ENCODE measurements at places on chromosomes 7 and 10.

DNA sequence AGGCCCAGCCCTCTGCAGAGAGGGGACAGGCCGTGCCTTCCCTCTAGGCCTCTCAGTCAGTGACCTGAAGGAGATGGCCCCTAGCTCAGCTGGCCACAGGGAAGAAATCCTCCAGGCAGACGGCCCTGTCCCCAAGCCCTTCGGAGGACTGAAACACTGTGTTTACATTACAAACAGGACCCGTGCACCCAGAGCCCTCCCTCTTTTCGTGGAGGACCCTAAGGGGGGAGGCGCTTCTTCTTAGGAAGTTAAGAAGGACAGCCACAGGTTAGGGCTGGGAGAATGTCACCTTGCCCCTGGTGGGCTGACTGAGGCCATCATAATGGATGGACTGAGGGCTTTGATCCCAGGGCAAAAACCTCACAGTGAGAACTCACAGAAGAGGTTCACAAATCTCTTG, 154.9 kb downstream of the SLIT1 start:
- DNase-seq = no peak

DNA sequence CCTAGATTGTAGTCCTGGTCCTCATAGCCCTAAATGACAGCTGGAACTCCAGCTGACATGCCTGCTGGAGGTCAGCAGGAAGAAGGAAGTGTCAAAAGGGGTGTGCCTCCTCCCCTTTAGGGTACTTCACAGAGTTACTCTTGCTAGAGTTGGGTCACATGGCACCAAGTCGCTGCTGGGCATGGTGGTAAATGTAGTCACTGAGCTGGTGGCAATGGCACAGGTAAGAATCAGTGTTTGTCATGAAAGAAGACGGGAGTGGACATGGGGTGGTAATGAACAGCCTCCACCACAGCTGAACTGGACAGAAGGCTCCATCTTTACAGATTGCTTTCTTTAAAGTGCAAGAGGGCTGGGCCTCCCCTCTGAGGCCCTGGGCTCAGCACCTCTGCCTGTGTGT, 122.3 kb downstream of the ACTR3B start:
- DNase-seq = no peak

- no peak for DNase-seq
Observed at GRCh38 chr10:70661623-70662361, 10.5 kb upstream of the ADAMTS14 start.

DNA sequence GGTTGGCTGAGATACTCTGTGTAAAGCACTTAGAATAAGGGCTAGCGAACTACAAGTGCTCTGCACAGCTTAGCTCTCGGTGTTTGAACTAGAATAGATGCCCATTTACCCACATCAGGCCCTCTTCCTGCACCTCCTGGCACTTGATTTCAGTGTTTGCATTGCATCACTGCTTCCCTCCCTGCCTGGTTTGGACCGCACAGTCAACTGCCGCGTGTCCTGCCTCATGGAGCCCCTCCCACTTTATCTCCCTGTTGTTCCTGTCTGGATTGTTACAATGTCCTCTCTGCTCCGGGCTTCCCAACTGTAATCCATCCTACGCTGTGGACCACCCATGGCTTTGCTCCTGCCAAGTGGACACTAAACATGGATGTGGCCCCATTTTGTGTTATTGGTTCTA, 2.3 kb downstream of the FAM107B start:
- no peak for DNase-seq

DNA sequence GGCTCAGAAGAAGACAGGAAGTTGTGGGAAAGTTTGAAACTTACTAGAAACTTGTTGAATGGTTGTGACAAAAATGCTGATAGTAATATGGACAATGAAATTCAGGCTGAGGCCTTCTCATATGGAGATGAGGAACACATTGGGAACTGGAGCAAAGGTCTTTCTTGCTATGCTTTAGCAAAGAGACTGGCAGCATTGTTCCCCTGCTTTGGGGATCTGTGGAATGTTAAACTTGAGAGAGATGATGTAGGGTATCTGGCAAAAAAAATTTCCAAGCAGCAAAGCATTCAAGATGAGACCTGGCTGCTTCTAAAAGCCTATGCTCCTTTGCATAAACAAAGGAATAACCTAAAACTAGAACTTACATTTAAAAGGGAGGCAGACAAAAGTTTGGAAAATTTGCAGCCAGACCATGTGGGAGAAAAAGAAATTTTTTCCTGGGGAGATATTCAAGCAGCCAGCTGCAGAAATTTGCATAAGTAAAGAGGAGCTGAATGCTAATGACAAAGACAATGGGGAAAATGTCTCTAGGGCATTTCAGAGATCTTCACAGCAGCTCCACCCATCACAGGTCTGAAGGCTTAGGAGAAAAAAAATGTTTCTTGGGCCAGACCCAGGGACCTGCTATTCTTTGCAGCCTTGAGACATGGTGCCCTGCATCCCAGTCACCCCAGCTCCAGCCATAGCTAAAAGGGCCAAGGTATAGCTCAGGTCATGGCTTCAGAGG, 16.5 kb upstream of the KCND2 start:
- no peak for DNase-seq

Data from mucosa of gallbladder (tissue), 1 donor.